Stimulated activated CD4-positive, alpha-beta T cell treated with anti-CD3 and anti-CD28 coated beads, Interleukin-4, amount 100 ng/mL, for 48 hours (primary cell): ENCODE measurements at places on chromosomes 2 and 18.

- no peak for DNase-seq
Observed at GRCh38 chr18:2953935-2954653, 58.9 kb downstream of the LPIN2 start.

DNA sequence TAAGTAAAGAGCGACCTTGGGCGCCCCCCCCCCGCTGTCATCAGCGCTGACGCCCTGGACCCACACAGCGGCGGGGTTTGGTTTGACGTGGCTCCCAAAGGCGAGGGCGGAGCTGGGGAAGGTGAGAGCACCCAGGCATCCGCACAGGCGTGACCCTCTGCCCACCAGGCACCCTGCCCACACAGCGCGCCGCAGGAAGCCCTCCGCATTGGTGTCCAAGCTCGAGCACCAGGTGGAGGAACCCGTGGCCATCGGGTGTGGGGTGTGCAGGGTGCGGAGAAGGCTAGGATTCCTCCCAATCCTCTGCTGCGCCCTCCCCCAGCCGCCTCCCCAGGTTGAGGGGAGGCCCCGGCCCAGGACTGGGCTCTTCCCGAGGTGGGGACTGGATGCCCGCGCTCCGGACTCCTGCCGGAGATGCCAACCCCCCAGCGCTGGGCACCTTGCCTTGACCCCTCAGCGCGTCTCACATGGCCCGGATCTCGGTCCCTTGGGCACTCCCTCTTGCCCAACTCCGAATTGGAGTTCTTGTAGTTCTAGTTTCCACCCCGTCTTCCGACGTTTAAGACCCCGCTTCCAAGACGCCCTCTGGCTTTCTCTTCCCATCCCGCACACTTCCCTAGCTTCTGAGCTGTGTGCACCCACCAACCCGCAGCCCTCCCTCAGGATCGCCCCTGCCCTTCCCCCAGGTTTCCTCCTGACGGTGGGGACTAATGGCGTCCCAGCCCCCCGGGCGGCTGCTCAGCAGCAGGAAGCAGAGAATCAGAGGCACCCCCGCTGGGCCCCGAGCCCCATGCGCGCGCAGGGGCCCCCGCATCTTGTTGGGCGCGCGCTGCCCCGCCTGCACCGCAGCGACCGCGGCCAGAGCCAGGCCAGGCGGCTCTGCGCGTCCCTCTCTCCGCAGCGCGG lies 25.9 kb upstream of the RESP18 start:
- DNase-seq = no peak

GRCh38 chr2:219596954-219597551 lies 604 bp upstream of the STK11IP start:
- no peak for DNase-seq

DNA sequence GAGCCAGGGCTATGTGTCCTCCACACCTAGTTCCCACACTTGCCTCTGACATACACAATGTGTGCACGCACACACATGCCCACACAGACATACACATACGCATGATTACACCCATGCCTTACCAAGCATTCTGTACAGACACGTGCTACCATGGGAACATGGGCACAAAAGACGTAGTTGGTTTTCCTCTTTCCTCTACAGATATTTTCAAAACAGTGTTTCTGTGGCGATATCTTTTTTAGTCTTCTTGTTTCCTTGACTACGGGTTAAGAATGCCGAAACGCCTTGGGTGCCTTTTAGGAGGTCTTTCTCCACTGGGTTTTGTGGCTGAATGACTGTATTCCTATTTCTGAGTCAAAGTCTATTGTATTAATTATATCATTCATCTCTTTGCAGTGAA lies 75.5 kb upstream of the SPTBN1 start:
- DNase-seq = no peak

GRCh38 chr2:223916181-223916920 lies 28.8 kb downstream of the WDFY1 start:
- DNase-seq = no peak

GRCh38 chr2:97741251-97741650 lies 27.9 kb downstream of the ZAP70 start:
- DNase-seq = no peak
